ENCODE measurements at places on chromosomes 3 and 15. TPM values are rescaled to one million over a fixed set of nuclear protein-coding genes. Genes with fewer than 3 reads are reported as not detected.
A peak's percentile ranks its signal among the peaks of the same experiment; 100 is the strongest.

DNA sequence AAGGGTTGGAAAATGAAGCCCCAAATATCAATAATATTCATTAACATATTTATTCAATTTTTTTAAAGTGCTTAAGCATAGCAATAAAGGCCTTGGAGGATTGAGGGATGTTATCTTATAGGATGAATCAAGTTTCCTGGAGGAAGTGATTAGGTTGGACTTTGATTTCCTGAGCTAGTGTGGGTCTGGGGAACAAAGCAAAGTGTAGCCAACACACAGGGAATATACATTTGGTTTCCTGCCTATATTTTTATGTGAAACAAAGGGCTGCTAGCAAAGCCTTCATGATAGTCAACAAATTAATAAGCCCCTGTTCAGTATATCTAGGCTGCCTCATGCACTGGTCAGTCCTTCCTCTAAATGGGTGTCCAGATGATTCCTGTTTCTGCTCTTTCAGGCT lies 261.1 kb upstream of the IL12A start:
- no peaks in the 10 kb centered on the region for H3K27me3 ChIP-seq
- H3K27ac ChIP-seq = no peak overlapping the region
- no peak for DNase-seq
- H3K4me1 ChIP-seq = no peaks in the 10 kb centered on the region

DNA sequence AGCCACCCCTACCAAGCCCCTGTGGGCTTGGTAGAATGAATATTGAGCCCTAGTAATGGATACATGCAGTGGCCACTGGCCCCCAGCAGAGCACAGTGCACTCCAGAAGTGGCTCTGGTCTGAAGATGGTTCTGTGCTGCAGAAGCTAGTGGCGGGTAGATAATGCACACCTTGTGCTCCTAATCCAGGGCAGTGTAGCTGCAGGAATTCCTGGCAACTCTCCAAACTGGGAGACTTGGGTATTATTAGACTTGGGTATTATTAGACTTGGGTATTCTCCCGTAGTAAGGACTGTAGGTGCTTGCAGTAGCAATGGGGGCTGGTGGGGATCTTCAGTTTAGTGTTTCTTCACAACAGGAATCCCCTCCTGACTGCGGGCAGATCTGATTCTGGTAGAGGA lies 34.7 kb downstream of the NUSAP1 start:
- no peak overlapping the region for H3K4me3 ChIP-seq
- H3K27me3 ChIP-seq = no peaks in the 10 kb centered on the region
- H3K36me3 ChIP-seq = no peaks in the 10 kb centered on the region
- H3K4me1 ChIP-seq = no peaks in the 10 kb centered on the region
- H3K27ac ChIP-seq = no peak overlapping the region

DNA sequence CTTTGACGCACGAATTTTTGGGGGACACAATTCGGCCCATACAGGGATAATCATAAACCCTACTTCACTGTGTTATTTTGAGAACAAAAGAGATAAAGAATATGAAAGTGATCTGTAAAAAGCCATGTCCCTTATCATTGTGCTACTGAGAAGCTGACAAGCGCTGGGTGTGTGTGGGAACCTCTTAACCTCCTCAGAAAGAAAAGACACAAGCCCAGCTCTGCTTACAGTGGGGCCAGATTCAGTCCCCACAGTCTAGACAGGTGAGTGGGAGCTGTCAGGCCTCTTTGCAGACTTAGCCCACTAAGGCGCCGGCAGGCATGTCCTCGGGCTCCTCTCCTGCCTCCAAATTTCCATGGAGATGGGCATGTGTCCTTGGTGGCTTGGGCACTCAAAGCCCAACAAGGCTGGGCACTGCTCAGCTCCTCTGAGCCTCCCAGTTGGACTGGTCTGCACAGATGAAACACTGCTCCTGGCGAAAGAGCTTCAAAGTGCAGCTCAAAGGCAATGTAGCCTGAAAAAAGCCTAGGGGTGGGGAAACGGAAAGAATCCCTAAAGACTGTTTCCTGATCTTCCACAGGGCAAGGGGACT lies 64.4 kb upstream of the ETV5 start:
- H3K4me1 ChIP-seq = peaks cover 8% of the 10 kb centered on the region
- DNase-seq = no peak
- H3K27me3 ChIP-seq = no peaks in the 10 kb centered on the region
- H3K27ac ChIP-seq = no peak overlapping the region

DNA sequence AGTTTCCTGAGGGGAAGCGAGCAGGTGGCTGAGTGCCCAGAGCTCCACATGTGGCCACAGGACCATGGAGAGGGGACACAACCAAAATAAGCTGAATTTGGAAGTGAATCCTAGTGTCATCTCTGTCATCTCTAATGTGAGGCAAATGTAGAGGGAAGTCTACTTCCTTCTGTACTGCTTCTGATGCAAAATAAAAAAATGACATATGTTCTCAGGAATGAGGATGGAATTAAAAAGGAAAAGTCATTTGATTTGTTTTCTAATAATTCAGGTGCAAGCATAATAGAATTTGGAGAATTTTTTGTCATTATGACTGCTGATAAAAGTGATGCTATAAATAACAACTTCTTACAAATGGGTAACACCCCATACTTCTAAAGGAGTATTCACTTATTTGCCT lies 59.5 kb upstream of the POU1F1 start:
- no peak overlapping the region for H3K27ac ChIP-seq
- H3K4me3 ChIP-seq = no peak overlapping the region
- no peak for DNase-seq
- H3K36me3 ChIP-seq = no peaks in the 10 kb centered on the region

The NLGN1 gene
- total RNA-seq = 17.8 TPM

The C3orf80 gene
- total RNA-seq = 1.6 TPM

DNA sequence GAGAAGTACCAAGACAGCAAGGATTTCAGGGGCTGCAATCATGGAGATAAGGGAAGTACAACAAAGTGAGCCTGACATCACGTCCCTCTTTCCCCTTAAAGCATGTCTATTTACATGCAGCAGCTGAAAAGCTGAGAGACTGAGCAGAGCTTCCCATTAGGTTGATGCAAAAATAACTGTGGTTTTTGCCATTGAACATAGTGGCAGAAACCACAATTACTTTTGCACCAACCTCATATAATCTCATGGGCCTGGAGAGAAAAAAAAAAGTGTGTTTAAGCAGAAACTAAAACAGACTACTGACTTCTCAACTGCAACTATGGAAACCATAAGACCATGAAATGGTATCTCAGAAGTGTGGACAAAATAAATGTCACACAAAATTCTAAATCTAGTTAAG lies 48.3 kb downstream of the CCDC12 start:
- peaks cover 56% of the 10 kb centered on the region for H3K4me1 ChIP-seq
- H3K4me3 ChIP-seq = no peak overlapping the region
- peaks cover 10% of the 10 kb centered on the region for H3K36me3 ChIP-seq
- no peak for DNase-seq
- no peaks in the 10 kb centered on the region for H3K27me3 ChIP-seq

DNA sequence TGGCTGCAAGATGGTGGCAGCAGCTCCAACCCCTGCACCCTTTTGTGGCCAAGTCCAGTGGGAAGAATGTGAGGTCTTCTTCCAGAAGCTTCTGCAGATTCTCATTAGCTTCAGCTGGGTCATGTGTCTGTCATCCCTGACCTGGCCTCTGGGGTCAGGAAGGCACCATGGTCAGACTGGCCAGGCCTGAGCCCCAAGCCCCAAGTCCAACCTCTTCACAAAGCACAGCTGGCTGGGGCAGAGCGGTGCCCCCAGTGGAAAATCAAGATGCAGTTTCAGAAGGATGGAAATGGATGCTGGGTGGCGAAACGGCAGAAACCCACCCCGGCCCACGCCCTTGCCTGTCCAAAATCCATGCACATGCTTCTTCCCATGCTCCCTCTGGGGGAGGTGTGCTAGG lies 15.9 kb upstream of the GATA2 start:
- no peaks in the 10 kb centered on the region for H3K4me1 ChIP-seq
- H3K36me3 ChIP-seq = no peaks in the 10 kb centered on the region
- no peak overlapping the region for H3K27ac ChIP-seq
- no peak overlapping the region for H3K4me3 ChIP-seq
- no peak for DNase-seq
- H3K27me3 ChIP-seq = no peaks in the 10 kb centered on the region

GRCh38 chr3:124780356-124780755 lies 50.1 kb downstream of the UMPS start:
- H3K27me3 ChIP-seq = no peaks in the 10 kb centered on the region
- no peak for DNase-seq
- H3K36me3 ChIP-seq = no peaks in the 10 kb centered on the region
- peaks cover 76% of the 10 kb centered on the region for H3K4me1 ChIP-seq
- H3K4me3 ChIP-seq = peak overlapping the region; percentile 46

The ASB7 gene
- 6.0 TPM for total RNA-seq

The ABTB1 gene
- 78.7 TPM for total RNA-seq

The CADM2 gene
- total RNA-seq = 1.8 TPM

DNA sequence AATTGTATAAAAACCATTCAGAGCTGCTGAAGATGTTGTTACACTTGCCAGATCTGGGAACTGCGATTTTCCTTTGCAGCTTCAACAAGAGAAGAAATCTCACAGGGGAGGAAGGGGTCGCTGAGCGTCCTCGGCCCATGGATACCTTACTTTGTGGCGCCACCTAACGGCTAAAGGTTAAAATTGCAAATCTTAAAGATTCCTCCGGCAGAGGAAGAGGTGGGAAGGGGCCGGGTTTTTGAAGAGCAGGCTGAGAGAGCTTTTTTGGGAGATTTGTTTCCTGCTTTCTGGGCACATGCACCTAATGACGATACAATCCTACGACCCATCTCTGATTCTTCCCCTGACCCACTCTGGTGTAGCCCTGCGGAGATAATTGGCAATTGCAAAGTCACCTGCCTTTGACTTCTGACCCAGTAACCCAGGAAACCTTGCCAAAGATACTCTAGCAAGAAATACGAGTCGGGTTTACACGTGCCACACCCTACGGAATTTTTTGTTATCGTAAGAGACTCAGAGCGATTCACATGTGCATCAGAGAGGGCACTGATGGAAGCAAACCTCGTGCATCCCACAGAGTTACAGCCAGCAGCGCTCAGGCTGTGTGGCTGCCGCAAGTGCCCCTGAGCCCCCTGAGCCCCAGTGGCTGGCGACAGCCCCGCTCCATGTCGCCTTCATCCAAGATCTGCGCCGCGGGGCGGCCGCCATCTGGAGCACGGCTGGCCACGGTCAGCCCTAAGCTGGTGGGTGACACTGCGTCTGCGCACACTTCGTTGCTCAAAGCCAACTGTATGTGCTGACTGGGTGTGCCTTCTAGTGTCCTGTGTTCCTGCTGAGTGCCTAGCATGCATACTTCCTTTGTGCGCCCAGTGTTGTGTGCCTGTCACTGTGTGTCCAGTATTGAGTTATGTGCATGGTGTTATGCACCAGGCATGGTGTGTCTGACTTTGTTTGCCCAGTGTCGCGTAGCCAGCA lies 55.2 kb upstream of the CHRNA7 start:
- no peaks in the 10 kb centered on the region for H3K36me3 ChIP-seq
- peak overlapping the region; percentile 27 for H3K4me3 ChIP-seq
- no peak for DNase-seq
- H3K27ac ChIP-seq = no peak overlapping the region
- peaks cover 4% of the 10 kb centered on the region for H3K4me1 ChIP-seq

GRCh38 chr15:55003965-55004873 lies 192.5 kb downstream of the RSL24D1 start:
- H3K27ac ChIP-seq = no peak overlapping the region
- H3K4me1 ChIP-seq = peaks cover 10% of the 10 kb centered on the region
- H3K36me3 ChIP-seq = no peaks in the 10 kb centered on the region
- no peak overlapping the region for H3K4me3 ChIP-seq
- no peaks in the 10 kb centered on the region for H3K27me3 ChIP-seq

The KIAA1143 gene
- total RNA-seq = 16.9 TPM

DNA sequence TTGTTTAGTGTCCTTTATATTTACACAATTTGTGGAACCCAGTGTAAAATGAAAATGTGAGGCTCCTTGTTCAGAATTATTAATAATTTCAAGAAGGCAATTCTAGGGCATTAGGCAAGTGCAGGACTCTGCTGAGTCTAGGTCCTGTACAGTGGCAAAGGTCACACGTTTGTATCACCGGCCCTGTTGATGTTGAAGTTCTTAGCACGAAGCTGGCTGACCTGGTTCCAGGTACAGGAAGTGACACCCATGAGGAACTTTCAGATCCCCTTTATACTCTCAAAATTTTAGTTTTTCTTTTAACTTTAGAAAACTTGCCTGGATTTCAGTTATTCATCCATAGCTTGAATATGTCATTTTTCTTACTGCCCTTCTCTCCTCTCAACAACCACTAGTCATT lies 349.4 kb downstream of the CNTN6 start:
- DNase-seq = no peak
- H3K27me3 ChIP-seq = no peaks in the 10 kb centered on the region
- no peaks in the 10 kb centered on the region for H3K36me3 ChIP-seq

DNA sequence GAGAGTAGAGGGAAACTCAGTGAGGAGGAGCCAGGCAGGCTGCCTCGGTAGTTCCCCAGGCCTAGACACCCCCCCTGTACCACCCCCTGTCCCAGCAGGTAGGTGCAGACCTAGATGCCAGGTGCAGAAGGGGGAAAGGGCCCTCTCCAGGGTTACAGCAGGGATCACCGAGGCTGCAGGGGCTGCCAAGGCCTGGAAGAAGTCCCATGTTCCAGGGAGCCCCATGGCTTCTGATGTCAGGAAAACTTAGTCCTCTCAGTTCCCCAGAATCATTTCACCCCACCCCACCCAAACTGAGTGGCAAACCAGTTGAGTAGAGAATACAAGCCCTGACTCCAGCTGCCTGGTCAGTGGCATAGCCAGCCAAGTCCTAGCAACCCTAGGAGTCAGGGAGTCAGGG lies 7.4 kb upstream of the SEMA3B start:
- no peaks in the 10 kb centered on the region for H3K27me3 ChIP-seq
- peak overlapping the region; percentile 98 for H3K27ac ChIP-seq
- no peak overlapping the region for H3K4me3 ChIP-seq
- no peak for DNase-seq
- peaks cover 29% of the 10 kb centered on the region for H3K4me1 ChIP-seq
- H3K36me3 ChIP-seq = peaks cover 25% of the 10 kb centered on the region

GRCh38 chr3:68648494-68648893 lies 283.9 kb downstream of the TAFA4 start:
- no peaks in the 10 kb centered on the region for H3K27me3 ChIP-seq
- H3K4me3 ChIP-seq = no peak overlapping the region
- no peaks in the 10 kb centered on the region for H3K36me3 ChIP-seq
- H3K4me1 ChIP-seq = no peaks in the 10 kb centered on the region
- no peak for DNase-seq

- no peak overlapping the region for H3K27ac ChIP-seq
- no peaks in the 10 kb centered on the region for H3K4me1 ChIP-seq
- no peaks in the 10 kb centered on the region for H3K27me3 ChIP-seq
- H3K4me3 ChIP-seq = no peak overlapping the region
- DNase-seq = no peak
- no peaks in the 10 kb centered on the region for H3K36me3 ChIP-seq
Measured at GRCh38 chr3:335240-335639, 138.7 kb downstream of the CHL1 start.

DNA sequence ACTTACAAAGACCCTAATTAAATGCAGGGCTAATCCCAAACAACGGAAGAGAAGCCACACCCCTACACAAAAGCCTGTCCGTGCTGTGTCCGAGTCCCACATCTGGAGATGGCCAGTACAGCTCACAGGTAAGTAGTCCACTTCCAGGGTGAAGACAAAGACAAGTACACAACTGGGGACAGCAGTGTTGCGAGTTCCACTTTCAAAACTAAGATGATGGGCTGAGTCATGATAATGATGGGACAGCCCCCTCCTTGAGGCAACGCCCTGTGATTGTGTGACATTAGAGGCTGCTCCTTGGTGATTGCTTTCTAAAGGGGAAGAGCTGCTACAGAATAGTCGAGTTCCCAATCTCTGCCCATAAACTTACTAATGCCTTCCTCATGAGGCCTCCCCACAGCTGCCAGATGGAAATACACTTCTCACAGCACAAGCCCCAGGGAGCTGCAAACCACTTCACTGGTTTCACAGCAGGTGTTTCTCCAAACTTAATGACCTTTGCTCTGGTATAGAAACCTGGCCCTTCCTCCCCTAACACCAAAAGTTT lies 27.6 kb downstream of the RFT1 start:
- H3K27me3 ChIP-seq = no peaks in the 10 kb centered on the region
- H3K36me3 ChIP-seq = peaks cover 27% of the 10 kb centered on the region
- H3K4me1 ChIP-seq = peaks cover 4% of the 10 kb centered on the region
- no peak overlapping the region for H3K4me3 ChIP-seq
- no peak overlapping the region for H3K27ac ChIP-seq
